ENCODE measurements at places on chromosomes 4 and X.

DNA sequence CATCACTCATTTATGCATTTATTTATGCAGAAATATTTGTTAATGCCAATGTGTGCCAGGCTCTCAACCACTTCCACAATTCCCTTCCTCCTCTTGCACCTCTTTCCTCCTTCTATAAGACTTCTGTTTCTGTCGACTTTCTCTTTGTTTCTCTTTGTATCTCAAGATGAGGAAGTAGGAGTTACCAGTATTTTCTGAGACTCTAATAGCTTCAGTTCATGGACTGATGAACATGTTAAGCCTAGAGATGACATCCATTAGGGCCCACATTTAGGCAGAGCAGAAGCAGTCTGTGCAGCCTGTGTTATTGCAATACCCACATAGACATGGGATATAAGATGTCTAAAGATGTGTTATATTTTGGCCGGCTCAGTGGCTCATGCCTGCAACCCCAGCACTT is 241.8 kb upstream of the SMIM31 start:
- H3K4me3 ChIP-seq: no peak overlapping the region
- H3K27me3 ChIP-seq: no peaks in the 10 kb centered on the region
- H3K4me1 ChIP-seq: no peaks in the 10 kb centered on the region
- H3K36me3 ChIP-seq: no peaks in the 10 kb centered on the region
- H3K27ac ChIP-seq: no peak overlapping the region
- DNase-seq: no peak

DNA sequence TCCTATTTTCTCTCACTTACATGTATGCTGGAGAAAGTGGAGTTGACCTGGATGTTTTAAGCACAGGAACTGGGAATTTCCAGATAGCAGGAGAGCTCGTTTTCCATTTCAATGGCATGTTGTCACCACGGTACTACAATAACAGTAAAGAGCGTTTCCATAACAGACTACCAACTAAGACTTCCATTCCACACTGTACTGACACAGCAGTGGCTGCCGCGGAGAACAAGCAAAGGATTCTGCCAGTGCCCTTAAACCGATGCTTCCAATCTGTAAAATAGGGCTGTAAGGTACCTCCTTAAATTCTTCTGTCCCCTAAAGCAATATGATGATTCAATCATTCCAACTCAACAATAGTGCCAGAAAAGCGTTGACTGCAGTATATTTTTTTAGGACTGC is 143.9 kb downstream of the KLHL13 start:
- no peaks in the 10 kb centered on the region for H3K36me3 ChIP-seq
- peak; percentile 22 for DNase-seq
- no peak overlapping the region for H3K4me3 ChIP-seq
- no peaks in the 10 kb centered on the region for H3K27me3 ChIP-seq
- no peak overlapping the region for H3K27ac ChIP-seq

GRCh38 chr4:92305878-92306520 is 2.2 kb downstream of the GRID2 start:
- DNase-seq: peak; percentile 26
- H3K27ac ChIP-seq: no peak overlapping the region
- peaks cover 2% of the 10 kb centered on the region for H3K27me3 ChIP-seq
- H3K4me1 ChIP-seq: no peaks in the 10 kb centered on the region
- peak overlapping the region; percentile 50 for H3K4me3 ChIP-seq

- H3K27ac ChIP-seq: no peak overlapping the region
- H3K27me3 ChIP-seq: no peaks in the 10 kb centered on the region
- peaks cover 5% of the 10 kb centered on the region for H3K4me1 ChIP-seq
- DNase-seq: peak; percentile 50
- H3K4me3 ChIP-seq: no peak overlapping the region
Observed at GRCh38 chr4:141121768-141122454, 11.4 kb downstream of the RNF150 start.

DNA sequence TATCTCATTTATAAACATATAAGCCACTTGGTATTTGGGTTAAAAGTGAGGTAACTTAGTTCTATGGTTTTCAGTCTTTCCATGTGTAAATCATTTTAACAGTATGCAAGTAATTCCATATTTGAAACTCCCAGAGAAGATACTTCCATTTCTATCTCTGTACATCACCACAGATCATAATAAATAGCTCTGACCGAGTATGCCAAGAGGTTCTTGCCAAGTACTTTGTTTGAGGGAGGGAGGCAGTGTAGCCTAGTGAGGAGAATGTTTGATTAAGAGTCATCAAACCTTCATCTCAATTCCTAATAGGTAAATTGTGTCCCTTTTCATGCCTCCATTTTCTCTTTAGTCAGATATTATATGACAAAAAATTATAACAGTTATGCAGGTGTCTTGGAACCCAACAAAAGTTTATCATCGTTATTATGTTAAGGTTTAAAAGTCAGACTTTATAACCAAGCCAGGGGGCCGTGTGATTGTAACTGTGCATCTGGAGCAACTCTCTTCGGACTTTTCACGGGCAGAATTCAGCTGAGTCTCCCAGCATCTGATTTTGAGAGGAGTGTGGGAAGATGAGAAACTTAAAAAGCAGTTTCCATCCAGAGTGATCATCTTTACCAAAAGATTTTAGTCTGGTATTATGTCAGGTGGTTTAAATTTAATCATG is 123.8 kb downstream of the ANK2 start:
- H3K27ac ChIP-seq: no peak overlapping the region
- no peaks in the 10 kb centered on the region for H3K4me1 ChIP-seq
- no peak for DNase-seq

DNA sequence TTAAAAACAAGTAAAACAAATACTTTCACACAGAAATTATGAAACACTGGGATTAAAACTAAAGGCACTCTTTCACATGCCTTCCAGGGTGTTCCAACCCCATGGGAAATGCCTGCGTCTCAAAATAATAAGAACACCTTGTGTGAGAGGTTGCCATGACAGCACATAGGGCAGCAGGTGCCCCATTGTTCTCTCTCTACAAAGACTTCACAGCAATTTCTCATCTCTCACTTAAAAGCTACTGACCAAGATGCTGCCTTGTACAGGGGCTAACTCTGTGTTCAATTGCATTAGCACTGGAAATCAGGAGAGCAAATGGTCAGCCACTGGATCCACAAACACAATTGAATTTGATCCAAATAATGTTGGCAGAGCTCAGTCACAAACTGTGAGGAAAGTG is 102.5 kb upstream of the GALNTL6 start:
- no peak overlapping the region for H3K27ac ChIP-seq
- no peaks in the 10 kb centered on the region for H3K27me3 ChIP-seq
- DNase-seq: no peak
- no peaks in the 10 kb centered on the region for H3K36me3 ChIP-seq
- H3K4me1 ChIP-seq: no peaks in the 10 kb centered on the region

Measured in mesendoderm (in vitro differentiated cells).